ENCODE measurements at places on chromosomes 4 and X.

DNA sequence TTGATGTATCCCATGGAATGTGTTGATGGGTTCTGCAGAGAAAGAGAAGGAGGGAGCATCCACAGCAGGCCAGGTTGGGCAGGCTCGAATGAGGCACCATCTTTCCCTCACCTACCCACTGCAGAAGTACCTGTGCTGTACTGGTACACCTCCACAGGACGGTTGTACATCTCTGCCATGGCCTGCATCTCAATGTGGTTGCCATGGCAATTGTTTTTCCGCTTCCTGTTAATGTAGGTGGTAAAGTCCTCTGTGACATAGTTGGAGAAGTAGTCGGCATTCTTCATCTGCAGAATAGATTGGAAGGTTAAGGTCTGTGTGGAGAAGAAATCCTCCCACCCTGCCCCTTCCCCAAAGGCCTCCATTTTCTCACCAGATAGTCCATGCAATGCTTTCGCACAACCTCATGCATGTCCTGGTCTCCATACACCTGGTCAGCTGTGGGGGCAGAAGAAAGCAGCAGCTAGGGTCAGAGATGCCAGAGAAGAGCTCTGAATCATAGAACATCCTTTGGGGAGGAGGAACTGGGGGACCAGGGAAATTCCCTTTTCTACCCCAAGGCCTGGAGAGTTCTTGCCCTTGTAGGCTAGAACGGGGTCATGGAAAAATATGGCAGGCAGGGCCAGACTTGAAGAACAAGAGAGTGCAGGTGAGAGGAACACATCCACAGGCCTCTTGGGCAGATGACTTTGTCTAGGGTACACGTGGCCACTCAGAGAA, 15.9 kb upstream of the PIM2 start:
- DNase-seq, result no peak

GRCh38 chr4:168485156-168485910, 5.0 kb upstream of the DDX60L start:
- no peak for DNase-seq

- DNase-seq, result no peak
Observed at GRCh38 chr4:17662694-17663093, 48.3 kb downstream of the MED28 start.

- DNase-seq, result no peak
Observed at GRCh38 chrX:137562096-137562495, 3.8 kb upstream of the ZIC3 start.
